ENCODE measurements at places on chromosomes 7 and 10.
A peak's percentile ranks its signal among the peaks of the same experiment; 100 is the strongest.

- no peak for DNase-seq
Observed at GRCh38 chr7:103715376-103716120, 269.5 kb upstream of the SLC26A5 start.

DNA sequence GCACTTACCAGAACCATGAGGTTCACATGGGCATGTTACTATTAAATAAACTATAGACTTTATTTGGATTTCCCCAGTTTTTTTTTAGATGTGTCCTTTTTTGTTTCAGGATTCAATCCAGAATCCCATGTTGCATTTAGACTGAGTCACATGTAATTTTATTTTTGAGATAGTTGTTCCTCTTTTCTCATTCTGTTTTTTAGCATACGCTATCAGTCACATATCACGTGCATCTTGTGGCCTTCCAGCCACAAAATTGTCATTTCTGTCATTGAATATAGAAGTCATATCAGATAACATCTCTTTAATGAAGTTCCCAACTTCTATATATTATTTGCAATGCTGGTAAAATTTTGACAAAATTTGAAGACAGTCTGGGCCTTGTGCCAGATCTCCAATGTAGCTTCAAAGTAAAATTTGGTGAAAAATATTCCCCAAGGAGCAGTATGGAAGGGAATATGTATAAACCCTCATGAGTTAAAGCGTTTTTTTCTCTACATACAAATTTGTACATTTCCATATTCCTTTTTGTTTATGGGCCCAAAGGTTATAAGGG lies 132.3 kb upstream of the MKI67 start:
- no peak for DNase-seq

GRCh38 chr7:154423231-154423630 lies 371.0 kb downstream of the DPP6 start:
- no peak for DNase-seq

DNA sequence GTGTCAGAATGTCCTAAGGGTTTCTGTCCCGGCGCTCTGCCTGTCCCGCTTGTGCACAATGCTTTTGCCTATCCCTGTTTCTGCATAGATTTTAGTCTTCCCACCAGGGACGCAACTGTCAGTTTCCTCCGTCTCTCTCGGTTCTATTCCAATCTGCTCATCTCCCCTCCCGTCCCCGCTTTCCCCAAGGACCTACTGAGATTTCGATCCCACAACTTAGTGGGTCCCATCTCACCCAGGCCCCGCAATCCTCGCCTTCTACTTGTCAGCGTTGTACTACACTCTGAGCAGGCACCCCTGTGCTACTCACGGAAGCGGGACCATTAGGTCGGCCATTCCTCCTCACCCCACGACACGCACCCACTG lies 519 bp upstream of the ZNF655 start:
- DNase-seq, result no peak

DNA sequence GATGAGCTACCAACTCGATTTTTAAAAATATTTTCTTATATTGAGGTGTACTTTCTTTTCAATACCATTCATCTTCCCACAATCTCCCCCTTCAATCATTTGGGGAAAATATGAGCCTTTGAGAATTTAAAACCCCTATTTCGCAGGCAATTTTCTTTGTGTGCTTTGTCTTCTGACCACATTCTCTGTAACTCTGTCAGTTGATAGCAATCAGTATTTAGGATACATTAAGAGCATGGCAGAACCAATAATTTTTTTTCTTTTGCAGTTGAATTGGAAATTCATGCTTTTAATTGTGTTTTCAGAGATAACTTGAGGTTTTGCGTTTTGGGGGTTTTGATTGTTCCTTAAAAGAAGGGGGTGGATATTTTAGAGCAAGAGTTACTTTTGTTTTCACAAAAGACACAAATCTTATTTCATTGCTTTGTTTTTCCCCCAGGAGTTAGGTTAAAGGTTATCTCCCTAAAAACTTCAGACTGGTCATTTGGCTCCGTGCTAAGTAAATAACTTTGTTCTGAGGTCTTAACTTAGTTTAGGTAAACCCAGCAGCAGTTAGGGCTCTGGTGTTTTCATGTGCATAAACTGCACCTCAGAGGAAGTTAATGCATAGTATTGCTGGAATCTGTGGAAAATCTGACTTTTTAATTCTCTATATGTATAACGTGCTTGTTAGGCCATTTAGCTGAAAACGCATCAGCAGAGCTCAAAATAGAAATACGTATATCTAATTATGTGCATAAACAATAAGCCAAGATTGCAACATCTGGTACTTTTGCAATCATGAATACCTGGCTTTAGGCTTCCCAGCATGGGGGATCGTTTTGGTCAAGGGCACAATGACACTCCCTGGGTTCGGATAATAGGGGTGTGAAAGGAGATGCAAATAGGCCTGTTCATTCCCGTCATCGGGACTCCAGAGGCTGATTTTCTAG lies 676.4 kb upstream of the ANKRD30A start:
- no peak for DNase-seq

- no peak for DNase-seq
Observed at GRCh38 chr7:22990588-22990949, 23.4 kb downstream of the HYCC1 start.

- no peak for DNase-seq
Observed at GRCh38 chr10:34585422-34586112, 229.5 kb downstream of the PARD3 start.

DNA sequence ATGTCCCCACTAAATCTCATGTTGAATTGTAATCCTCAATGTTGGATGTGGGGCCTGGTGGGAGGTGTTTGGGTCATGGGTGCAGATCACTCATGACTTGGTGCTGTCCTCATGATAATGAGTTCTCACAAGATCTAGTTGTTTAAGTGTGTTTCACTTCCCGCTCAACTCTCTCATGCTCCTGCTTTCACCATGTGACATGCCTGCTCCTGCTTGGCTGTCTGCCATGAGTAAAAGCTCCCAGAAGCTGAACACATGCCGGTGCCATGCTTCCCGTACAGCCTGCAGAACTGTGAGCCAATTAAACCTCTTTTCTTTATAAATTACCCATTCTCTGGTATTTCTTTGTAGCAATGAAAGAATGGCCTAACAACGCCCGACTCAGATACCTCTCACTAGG lies 6.2 kb upstream of the PSTK start:
- DNase-seq, result no peak

- no peak for DNase-seq
Observed at GRCh38 chr10:111885046-111885445, 298.5 kb downstream of the GPAM start.

GRCh38 chr7:22671177-22671879 lies 55.7 kb upstream of the IL6 start:
- peak; percentile 52 for DNase-seq

DNA sequence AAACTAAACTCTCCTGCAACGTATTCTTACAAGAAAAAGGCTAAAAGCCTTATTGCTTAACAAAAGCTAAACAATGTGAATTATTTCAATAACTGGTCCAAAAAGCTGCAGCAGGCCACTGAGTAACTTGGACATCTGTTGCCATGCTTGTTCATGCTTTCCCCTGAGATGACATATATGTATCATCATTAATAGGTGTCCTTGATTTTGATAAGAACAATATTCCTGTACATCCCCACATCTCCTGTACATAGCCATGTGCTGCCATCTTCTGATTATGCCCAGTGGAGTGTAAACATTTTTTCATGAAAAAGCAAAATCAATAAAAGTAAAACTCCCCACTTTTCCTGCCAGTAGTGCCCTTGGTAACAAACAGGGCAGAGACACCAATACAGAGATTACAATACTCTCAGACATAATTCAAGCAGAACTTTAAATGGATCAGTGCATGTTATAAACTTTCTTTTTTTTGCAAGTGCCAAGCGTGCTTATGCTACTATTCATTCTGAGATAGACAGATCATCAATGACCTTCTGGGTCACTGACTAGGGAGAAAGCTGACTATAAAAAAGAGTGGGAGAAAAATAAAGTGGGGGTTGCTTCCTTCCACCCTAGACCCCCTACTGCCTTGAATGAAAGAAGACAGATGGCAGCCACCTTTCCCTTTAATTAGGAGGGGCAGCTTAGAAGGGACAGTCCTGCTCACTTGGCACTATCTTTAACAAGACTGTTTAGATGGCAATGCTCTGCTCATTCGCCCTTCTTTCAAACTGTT lies 205.5 kb upstream of the KLF14 start:
- DNase-seq, result no peak

DNA sequence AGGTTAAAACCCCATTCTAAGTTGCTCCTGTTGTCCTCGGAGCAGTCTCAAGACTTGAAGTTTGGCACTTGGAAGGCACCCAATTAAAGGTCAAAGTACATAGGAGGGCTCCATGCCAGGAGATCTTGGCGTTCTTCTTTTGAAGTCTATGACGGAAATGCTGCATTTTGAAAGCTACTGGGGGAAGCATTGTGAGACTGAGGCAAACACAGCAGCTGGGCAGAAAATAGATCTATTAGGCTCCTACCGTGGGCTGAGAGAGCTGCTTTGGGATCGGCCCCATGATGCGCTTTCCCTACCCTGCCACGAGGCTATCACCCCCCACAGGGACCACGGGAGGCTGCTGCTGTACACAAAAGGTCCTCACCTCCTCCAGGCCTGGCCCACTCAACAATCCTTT lies 20.0 kb downstream of the KIAA1549 start:
- DNase-seq, result no peak

GRCh38 chr10:59148701-59149100 lies 27.7 kb upstream of the PHYHIPL start:
- no peak for DNase-seq

DNA sequence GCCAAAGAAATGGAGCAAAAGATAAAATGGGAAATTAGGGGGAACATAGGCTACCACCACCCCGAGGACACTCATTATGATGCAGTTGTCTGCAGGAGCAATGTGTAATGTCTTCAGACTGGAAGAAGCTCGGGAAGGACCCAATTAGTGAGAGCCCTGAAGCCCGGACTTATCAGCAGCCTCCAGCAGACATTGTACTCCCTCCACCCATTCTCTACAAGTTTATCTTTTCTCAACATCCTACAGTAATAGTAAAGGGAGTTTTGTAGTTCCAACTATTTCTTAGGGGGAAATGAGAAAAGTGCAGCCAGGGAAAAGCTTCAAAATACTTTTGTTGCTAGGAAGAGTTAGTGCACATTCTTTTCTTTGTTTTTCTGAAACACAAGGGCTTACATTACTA lies 657.3 kb upstream of the COBL start:
- DNase-seq, result no peak

- no peak for DNase-seq
Observed at GRCh38 chr10:79241990-79242619, 105.2 kb upstream of the PPIF start.

DNA sequence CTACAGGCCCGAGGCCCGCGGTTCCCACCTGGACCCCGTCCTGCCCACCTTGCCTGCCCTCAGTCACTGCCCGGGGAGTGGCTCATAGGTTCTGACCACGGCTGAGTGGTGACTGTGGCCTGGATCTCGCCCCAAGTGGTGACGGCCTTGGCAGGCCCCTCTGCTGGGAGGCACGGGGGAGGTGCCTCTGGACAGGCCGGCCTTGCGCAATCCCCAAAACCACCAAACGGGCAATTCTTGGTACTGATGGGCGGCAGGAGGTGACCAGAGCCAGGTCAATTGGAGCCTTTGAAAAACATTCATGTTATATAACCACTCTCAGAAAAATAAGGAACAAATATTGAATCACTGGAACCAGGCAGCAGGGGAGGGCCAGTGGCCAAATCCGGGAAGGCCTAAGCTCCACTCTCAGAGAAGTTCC lies 83.4 kb downstream of the PRKAG2 start:
- no peak for DNase-seq

- DNase-seq, result no peak
Observed at GRCh38 chr10:114643158-114643557, 14.9 kb downstream of the ABLIM1 start.

GRCh38 chr7:132653366-132653930 lies 77.2 kb upstream of the PLXNA4 start:
- DNase-seq, result no peak

- DNase-seq, result no peak
Observed at GRCh38 chr7:158406801-158407200, 180.8 kb downstream of the PTPRN2 start.

DNA sequence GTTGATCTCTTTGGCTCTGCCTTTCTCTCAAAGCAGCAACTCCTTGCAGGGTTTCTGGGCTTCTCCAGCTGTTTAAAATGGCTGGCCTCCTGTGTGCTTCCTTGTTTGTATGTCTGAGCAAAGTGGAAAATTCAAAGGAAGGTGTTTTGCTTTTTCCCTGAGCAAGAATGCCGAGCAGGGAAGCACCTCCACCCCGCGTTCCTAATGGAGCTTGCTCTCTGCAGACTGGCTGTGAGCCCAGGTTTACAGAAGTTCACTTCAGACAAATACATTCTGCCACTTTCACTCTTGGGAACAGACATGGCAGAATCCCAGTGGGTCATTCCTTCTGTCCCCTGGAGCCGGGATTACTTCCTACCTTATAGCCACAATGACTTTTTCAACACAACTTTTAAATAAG lies 181.8 kb upstream of the AGK start:
- DNase-seq, result no peak

DNA sequence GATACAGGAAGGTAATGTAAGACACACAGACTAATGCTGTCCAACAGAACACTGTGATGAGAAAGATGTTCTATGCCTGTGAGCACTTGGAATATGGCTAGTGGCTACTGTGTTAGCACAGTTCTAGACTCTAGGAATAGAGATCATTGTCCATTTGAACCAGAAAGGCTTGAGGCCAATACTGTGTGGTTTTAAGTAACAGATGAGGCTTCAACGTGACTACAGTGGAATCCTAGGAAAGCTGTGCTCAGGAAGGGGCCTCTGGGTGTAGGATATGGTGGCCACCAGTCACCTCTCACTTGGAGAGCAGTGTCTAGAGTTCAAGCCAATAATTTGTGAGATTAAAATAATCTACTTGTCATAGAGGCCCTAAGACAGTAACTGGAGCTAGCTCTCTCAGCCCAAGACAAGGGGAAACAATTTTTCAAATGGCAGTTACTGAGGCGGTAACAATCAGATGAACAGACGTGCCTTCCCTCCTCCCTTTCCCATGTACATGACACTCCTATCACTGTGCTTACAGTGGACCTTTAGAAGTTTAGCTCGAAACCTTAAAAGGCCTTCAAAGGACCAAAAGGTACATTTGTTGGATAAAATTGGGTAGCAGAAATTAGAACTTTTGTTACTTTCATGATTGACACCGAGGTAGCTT lies 10.2 kb downstream of the ZDHHC16 start:
- DNase-seq, result no peak

DNA sequence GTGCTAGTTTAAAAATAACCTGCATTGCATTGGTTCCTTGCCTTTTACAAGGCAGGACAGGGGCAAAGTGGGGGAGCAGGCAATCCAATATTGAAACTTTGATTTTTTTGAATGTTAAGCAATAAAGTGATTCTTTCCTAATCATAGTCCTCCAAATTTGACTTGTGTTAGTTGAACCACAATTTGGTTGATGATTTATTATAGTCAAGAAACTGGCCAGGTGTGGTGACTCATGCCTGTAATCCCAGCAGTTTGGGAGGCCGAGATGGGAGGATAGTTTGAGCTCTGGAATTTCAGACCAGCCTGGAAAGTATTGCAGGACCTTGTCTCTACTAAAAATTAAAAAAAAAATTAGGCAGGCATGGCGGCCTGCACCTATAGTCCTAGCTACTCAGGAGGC lies 27.9 kb upstream of the ABLIM1 start:
- no peak for DNase-seq

Data from AG09319 (cell line).